Left lung (tissue), 14 donors: ENCODE measurements at places on chromosomes 11 and 22. TPM values are rescaled to one million over a fixed set of nuclear protein-coding genes. Genes with fewer than 3 reads are reported as not detected.

GRCh38 chr11:75576499-75576918 lies 14.5 kb downstream of the SERPINH1 start:
- H3K27me3 ChIP-seq: no peaks in the 10 kb centered on the region
- H3K36me3 ChIP-seq: no peaks in the 10 kb centered on the region
- H3K4me1 ChIP-seq: peaks cover 18% of the 10 kb centered on the region
- H3K27ac ChIP-seq: peak overlapping the region; percentile 67
- no peak overlapping the region for H3K4me3 ChIP-seq

DNA sequence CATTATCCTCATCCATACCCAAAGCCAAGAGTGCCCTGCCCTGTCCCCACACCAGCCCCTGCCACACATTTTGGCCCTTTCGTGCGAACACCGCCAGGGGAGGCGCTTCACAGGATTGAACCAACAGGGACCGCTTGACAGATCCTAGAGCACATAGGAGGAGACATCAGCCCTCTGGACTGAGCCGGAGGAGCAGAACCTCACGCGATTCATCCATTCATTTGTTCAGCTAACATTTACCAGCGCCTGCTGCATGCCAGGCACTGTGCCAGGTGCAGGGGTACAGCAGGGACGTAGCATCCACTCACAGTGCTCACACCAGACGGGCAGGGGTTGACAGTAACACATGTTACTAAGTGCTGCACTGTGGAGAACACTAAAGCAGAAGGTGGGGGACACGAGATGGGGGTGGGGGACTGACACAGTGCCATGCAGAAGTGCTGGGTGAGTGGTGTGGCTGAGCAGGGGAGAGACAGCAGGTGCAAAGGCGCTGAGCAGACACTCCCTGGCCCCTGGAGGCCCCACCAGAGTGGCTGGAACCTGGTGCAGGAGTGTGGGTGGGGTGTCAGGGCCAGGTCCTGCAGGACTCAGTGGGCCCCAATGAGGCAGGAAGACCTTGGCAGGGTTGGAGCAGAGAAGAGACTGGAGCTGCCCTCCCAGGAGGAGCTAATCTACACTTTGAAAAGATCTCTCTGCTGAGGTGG lies 3.4 kb downstream of the GNAZ start:
- no peaks in the 10 kb centered on the region for H3K36me3 ChIP-seq
- no peak overlapping the region for H3K4me3 ChIP-seq
- DNase-seq: no peak
- H3K27ac ChIP-seq: no peak overlapping the region
- no peaks in the 10 kb centered on the region for H3K27me3 ChIP-seq

DNA sequence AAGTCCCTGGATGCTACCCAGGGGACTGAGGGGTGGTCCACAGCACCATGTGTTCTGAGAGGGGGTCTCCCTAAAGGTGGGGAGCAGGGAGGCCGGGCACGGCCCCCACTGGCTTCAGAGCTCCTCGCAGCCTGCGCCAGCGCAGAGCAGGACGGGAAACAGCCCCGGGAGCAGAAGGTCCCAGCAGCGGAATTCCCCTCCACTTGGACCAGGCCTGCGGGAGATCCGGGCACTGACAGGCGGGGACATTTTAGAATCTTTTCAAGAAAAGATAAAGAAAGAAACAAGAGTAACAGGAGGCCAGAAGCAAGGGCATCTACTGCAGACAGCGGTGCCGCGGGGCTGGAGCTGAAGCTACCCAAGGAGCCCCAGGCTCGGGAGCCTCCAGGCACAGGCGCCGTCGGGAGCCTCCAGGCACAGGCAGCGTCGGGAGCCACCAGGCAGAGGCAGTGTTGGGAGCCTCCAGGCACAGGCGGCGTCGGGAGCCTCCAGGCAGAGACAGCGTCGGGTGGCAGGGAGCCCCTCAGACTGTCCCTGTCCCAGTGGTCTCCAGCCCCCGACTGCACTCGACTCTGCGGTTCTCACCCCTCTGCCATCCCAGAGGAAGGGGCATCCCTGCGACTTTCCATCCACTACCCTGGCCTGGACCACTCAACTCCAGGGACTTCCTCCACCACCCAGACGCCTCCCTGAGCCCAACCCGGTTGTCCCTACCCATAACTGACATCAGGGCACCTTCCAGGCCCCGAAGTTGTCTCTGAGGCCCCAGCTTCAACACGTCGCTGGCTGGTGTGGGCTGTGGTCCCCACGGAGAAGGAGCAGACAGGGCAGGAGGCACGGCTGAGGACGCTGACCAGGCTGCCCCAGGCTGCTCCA lies 211.1 kb downstream of the BRD1 start:
- no peak overlapping the region for H3K27ac ChIP-seq
- H3K27me3 ChIP-seq: no peaks in the 10 kb centered on the region
- no peaks in the 10 kb centered on the region for H3K36me3 ChIP-seq
- H3K4me3 ChIP-seq: no peak overlapping the region

GRCh38 chr11:61126256-61126655 lies 24.0 kb downstream of the CD5 start:
- peaks cover 17% of the 10 kb centered on the region for H3K36me3 ChIP-seq
- DNase-seq: no peak
- peaks cover 13% of the 10 kb centered on the region for H3K4me1 ChIP-seq
- no peaks in the 10 kb centered on the region for H3K27me3 ChIP-seq

- no peaks in the 10 kb centered on the region for H3K4me1 ChIP-seq
- no peak overlapping the region for H3K27ac ChIP-seq
- H3K4me3 ChIP-seq: no peak overlapping the region
- no peak for DNase-seq
These were observed 127.4 kb downstream of the TTC17 start for GRCh38 chr11:43486141-43486540.

GRCh38 chr11:114221037-114221436 lies 75.2 kb upstream of the NNMT start:
- H3K4me3 ChIP-seq: no peak overlapping the region
- H3K4me1 ChIP-seq: peaks cover 40% of the 10 kb centered on the region
- H3K27me3 ChIP-seq: no peaks in the 10 kb centered on the region
- H3K27ac ChIP-seq: no peak overlapping the region
- peaks cover 6% of the 10 kb centered on the region for H3K36me3 ChIP-seq

GRCh38 chr11:64306876-64307622 lies 1.7 kb downstream of the ESRRA start:
- no peaks in the 10 kb centered on the region for H3K36me3 ChIP-seq
- peak; percentile 81 for DNase-seq
- H3K4me1 ChIP-seq: peaks cover 14% of the 10 kb centered on the region

DNA sequence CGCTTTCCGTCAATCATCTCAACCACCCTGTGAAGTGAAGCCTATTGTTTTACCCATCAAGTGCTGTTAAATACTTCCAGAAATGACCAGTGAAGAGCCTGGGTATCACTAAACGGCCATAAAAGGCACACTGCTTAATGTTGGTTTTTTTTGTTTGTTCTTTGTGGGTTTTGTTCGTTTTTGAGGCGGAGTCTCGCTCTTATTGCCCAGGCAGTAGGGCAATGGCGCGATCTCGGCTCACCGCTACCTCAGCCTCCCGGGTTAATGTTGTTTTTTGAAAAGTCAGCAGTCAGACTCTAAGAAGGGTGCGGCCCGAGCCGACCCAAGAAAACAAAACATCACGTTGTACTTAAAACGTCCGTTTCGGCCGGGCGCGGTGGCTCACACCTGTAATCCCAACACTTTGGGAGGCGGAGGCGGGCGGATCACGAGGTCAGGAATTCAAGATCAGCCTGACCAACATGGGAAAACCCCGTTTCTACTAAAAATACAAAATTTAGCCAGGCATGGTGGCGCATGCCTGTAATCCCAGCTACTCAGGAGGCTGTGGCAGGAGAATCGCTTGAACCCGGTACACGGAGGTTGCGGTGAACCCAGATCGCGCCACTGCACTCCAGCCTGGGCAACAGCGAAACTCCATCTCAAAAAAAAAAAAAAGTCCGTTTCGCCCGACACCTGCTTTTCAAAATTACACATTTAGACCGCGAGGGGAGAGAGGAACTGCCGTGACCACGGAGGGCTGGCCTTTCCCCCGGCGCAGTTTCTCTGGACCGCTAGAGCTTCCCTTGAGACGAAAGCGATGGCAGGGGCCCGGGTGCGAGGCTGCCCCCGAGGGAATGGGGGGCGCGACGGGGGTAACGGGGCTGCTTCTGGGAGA lies 714 bp downstream of the CD59 start:
- H3K4me3 ChIP-seq: peak overlapping the region; percentile 77
- no peak for DNase-seq
- no peaks in the 10 kb centered on the region for H3K36me3 ChIP-seq
- H3K4me1 ChIP-seq: peaks cover 54% of the 10 kb centered on the region

DNA sequence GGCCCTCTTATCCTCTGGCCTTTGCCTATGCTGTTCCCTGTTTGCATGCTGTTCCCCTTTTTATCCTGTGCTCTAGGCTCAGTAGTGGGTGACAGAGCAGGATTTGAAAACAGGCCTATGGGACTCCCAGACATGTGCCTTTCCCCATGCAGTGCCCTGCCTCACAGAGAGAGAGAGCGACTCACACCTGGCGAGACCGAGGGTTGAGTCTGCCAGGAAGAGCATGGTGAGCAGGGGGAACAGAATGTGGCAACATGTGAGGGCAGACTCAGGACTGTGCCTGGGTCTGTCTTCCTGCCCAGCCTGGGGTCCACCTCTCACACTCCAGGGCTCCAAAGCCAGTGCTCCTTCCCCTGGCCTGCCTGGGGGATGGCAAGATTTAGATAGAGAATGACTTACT lies 75.0 kb downstream of the NFAM1 start:
- H3K36me3 ChIP-seq: no peaks in the 10 kb centered on the region
- H3K4me1 ChIP-seq: no peaks in the 10 kb centered on the region
- H3K27ac ChIP-seq: no peak overlapping the region
- H3K4me3 ChIP-seq: no peak overlapping the region
- no peak for DNase-seq

- H3K27ac ChIP-seq: peak within 1 kb of the TSS; percentile 87
- H3K36me3 ChIP-seq: peaks cover 26% of the 10 kb centered on the region
- H3K4me3 ChIP-seq: peak within 1 kb of the TSS; percentile 86
These were observed at the start of gene MIF for GRCh38 chr22:23893945-23894709. Gene MIF, plus strand, starts transcription at chr22:23894383. Its CDS starts 92 bp downstream, at chr22:23894475.

DNA sequence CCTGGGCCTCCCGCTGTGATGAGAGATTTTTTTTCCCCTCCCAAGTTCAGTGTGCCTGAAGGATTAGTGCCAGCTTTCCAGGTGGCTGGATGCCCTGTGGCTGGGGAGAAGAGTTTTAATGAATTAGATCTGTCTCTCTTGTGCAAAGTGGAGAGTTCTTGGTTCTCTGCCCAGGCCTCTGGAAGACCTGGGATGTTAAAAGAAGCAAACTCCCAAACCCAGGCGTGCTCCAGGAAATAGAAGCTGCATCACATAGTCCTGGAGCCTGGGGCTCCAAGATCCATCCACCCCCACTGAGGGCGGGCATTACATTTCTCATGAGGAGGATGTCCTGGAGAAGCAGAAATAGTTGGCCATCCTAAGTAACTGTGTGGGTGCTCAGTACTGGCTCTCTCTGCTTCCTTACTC lies 30.6 kb downstream of the SDHAF2 start:
- peaks cover 10% of the 10 kb centered on the region for H3K36me3 ChIP-seq
- DNase-seq: no peak
- H3K27me3 ChIP-seq: no peaks in the 10 kb centered on the region
- no peaks in the 10 kb centered on the region for H3K4me1 ChIP-seq

DNA sequence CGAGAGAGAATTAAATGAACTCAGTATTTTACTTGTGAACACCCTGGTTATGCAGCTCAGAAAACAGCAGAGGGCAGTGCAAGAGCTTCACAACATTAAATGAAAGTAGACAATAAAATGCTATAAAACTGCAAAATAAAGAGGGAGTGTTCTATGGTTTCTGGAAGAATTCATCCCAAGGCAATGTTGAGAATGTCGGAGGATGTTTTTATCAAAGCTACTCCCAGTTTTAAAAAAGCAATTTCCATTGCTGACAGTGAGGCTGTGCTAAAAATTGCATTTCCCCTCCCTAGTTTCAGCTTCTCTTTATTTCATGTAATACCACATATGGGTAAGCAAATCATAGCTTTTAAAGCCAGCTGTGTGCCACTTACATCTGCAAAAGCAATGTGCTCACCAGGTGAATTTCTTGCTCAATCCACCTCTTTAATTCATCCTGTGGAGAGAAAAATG lies 296.8 kb downstream of the RAB38 start:
- peak; percentile 54 for DNase-seq
- no peaks in the 10 kb centered on the region for H3K4me1 ChIP-seq
- no peaks in the 10 kb centered on the region for H3K36me3 ChIP-seq
- H3K4me3 ChIP-seq: no peak overlapping the region
- H3K27ac ChIP-seq: no peak overlapping the region
- H3K27me3 ChIP-seq: no peaks in the 10 kb centered on the region

Gene BEST1
- total RNA-seq: 14.6 TPM

Gene TMEM45B
- 24.3 TPM for total RNA-seq

Gene SYT12
- total RNA-seq: not detected

Gene SCN4B
- 4.7 TPM for total RNA-seq

Gene IL18
- 35.8 TPM for total RNA-seq

Gene HMOX1
- total RNA-seq: 43.4 TPM

Gene CSNK2A3
- total RNA-seq: 3.2 TPM

Gene C11orf86
- not detected for total RNA-seq

Gene IFITM1
- 149 TPM for total RNA-seq
